Activated CD4-positive, alpha-beta T cell treated with anti-CD3 and anti-CD28 coated beads, Interleukin-2, Interleukin-4, amounts not matched to agents 100 ng/mL and 50 ng/mL, durations not matched to agents 16 hours and 8 hours (primary cell): ENCODE measurements at places on chromosomes 12 and 14.

GRCh38 chr12:1527789-1528188, 66.6 kb downstream of the FBXL14 start:
- no peak for DNase-seq

- no peak for DNase-seq
Observed at GRCh38 chr12:111150921-111151840, 217.7 kb downstream of the PHETA1 start.

GRCh38 chr12:80178846-80179245, 79.5 kb downstream of the OTOGL start:
- peak; percentile 54 for DNase-seq

DNA sequence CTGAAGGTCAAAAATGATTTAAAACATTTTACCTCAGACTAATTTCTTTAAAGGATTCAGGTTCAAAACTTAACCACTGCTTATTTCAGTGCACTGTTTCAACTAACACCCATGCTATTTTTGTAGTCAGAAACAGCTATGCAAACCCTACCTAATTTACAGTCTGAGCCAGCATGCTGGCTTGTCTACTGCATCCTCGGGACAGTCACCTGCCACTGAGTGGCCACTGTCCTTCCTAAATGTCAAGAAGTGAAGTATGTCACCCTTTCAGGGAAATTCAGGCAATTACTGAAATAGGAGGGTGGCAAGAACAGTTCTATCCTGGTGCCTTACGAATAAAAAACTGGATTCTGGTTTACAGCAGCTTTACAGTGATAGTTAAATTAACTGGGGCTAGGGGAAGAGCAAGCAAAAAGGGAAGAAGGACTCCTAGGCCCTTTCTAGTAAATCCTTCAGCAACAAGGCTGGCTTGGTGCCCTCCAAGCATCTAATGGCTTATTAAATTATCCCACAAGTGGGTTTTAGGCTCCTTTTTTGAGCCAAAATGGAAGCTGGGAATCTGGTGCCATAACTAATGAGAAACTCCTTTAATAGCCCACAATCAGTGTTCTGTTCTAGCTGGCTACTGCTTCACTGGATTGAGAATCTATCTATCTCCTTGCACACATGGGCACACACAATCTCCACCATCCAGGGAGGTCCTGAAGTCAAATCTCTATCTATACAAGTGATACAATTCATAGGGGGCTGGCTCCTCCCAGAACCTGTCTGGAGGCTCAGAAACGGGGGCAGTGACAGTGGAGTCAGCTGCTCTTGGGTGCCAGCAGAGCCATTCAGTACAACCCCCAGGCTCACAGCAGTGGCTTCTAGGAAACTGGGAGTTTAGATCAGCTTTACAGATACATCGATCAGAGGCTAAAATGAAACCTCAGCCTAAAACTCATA, 43.4 kb downstream of the SH2B3 start:
- no peak for DNase-seq

DNA sequence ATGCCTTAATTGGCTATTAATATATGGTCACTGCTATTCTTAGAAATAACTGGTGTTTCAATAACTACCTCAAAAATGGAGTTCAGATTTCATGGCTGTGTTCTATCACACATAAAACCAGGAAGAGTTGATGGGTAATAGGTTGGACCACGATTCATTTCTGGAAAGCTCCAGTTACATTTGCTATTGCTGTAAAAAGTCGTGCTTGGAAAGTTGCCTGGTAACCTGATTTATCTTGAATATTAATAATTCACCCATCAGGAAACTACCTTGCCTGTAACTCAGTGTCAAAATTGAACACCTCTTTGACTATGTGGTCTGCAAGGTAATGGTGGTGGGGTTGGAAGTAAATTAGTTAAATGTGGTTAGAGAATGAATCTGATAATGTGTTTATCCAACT, 104.7 kb upstream of the IFNG-AS1 start:
- no peak for DNase-seq

DNA sequence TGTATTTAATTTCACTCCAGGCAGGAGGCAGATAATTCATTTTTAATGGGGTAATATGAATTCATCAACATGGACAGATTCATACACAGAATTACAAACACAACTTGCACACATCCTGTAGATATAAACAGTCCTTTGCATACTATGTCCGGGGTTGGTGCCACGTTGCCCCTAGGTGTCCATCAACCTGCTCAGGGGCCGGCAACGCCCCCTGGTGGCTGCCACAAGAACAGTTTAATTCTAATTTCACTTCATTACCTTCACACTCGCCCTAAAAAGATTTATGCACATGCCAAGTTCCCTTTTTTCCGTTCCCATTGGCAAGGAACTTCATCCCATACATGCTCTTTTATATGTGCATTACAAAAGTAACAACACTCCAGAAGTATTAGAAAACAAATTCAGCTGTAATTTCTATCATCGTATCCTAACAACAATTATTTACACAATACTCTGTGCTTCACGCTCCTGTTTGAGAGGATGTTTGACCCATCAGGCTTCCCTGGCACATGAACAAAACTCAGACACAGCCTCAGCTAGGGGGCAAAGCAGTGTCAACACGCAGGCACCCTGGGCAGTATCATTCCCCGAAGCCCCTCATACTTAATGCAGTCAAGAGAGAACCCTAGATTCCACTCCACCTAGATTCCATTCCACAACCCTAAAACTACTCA, 15.5 kb downstream of the MANSC1 start:
- peak; percentile 68 for DNase-seq

GRCh38 chr12:123369229-123369628, 4.6 kb upstream of the SBNO1 start:
- no peak for DNase-seq

DNA sequence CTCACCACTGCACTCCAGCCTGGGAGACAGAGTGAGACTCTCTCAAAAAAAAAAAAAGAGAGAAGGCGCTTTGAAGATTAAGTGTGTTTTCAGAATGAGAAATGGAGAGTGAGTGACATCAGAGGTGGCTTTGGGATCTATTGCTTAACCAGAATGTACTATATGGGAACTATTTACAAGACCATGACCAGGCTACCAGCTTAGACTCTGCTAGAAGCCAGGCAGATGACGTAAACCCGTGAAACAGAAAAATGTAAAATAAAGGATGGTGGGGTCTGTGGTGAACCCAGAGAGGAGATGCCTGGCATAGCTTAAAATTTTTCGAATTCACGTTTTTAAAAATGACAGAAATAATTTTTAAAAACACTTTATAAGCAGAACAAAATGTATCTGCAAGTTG, 82.0 kb downstream of the IFT43 start:
- no peak for DNase-seq

GRCh38 chr14:76500480-76500879, 124.5 kb downstream of the ESRRB start:
- DNase-seq, result no peak

GRCh38 chr14:31387091-31387490, 33.3 kb downstream of the HEATR5A start:
- DNase-seq, result no peak

- DNase-seq, result no peak
Observed at GRCh38 chr14:104685998-104686610, 3.3 kb upstream of the INF2 start.

- no peak for DNase-seq
Observed at GRCh38 chr12:124395986-124396385, 101.1 kb downstream of the RFLNA start.

DNA sequence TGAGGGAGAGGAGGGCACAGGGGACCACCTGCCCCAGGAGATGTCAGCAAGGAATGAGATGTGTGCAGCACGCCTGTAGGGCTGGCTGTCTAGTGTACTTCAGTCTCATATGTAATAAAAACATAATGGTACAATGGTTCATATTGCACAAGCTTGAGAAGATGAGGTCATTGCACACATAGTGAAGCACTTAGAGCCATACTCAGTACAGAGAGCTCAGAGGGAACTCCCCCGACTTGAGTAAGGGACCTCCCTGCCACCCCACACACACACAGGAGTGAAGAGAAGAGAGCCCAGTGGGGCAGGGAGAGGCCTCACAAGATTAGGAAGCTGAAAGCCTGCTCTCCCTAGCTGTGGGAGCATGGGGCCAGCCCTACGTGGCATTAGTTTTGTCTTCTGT, 61.5 kb downstream of the SLC6A12 start:
- no peak for DNase-seq

- DNase-seq, result no peak
Observed at GRCh38 chr14:80385336-80385735, 174.0 kb upstream of the DIO2 start.
